Caki2 (cell line): ENCODE measurements at places on chromosomes 2 and 18. TPM values are rescaled to one million over a fixed set of nuclear protein-coding genes. Genes with fewer than 3 reads are reported as not detected.

GRCh38 chr2:76998704-76999103 is 523.5 kb downstream of the LRRTM4 start:
- peak; percentile 30 for DNase-seq

DNA sequence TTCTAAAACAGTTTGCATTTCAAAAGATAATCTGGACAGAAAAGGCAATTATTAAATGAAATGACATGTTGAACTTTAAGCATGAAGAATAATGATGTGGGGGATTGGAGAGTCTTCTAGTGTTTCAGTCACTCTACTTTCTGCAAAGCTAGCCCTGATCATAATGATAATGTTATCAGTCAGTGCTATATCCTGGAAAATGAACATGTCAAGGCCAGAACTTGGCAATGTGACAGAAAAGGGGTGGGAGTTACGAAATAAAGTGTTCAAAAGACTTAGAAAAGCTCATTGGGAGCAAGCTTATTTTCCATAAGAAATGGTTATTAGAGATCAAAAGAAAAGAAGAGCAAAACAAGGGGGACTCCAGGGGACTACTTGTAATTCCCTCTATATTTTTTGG is 288.5 kb upstream of the SLC8A1 start:
- DNase-seq: no peak

The CPLX4 gene
- not detected in 2 replicates for total RNA-seq

GRCh38 chr18:24672165-24672941 is 211.9 kb downstream of the HRH4 start:
- no peak for DNase-seq
